ENCODE measurements at places on chromosomes 6 and 20. TPM values are rescaled to one million over a fixed set of nuclear protein-coding genes. Genes with fewer than 3 reads are reported as not detected.

DDO gene
- total RNA-seq, result not detected

HLA-DQA2 gene
- total RNA-seq, result not detected

GABRR1 gene
- total RNA-seq, result not detected

DCDC2 gene
- total RNA-seq, result not detected

DNA sequence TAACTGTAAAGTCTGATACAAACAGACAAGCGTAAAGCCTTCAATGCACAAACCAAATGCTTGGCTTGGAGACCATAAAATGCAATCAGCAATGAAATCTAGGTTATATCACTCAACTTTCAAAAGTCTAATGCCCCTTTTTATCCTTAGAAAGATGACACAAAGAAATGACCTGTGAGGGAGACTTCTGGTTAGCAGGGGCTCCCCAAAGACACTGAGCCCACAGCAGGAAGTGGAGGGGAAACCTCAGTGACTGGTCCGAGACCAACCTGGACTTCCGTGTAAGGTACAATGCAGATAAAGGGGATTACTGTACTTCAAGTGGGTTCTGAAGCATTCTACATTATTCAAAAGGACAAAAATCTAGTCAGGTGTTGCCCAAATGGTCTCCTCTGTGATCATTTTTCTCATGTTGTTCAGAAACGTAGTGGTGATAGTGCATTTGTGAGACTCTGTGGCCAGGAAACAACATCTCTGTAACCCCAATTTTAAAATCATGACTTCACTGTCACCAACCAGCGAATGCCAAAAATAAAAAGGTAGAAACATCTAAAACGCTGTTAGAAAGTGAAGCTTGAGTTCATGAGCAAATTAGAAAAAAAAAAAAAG is 88.2 kb downstream of the HIVEP2 start:
- no peak for DNase-seq

DNA sequence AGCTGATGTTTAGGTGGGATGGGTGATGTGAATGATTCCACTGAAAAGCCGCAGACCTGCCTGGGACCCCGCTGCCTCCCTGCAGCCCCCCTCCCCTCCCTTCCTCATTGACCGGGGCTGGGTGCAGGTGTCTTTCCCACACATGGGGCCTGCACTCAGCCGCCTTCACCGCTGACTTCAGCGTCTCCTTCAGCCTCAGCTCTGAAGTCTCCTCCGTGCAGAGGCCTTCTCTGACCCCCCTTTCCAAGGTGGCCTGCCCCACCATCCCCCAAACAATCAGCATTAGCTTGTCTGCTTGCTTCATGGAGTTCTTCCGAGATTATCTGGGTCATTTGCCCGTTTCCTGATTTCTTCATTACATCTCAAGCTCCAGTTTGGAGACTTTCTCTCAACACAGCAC is 140.7 kb downstream of the SMOC2 start:
- DNase-seq, result no peak

DNA sequence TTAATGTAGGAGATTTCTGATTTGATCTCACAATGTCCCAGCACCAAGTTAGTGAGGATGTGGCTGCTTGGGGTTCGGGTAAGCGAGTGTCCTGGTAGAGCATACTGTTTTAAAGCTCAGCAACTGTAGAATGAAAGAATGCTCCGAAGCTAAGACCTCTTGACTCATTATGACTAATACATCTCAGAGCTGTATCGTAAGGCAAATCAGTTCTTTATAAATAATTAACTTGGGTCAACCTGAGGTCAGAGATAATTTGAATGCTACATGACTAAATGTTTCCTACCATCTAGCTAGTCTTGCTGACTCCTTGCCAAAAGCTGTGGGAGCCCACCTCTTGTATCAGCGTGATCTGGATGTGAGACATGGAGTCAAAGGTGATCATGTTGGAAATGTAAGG is 128.8 kb upstream of the PDE7B start:
- DNase-seq, result no peak

DNA sequence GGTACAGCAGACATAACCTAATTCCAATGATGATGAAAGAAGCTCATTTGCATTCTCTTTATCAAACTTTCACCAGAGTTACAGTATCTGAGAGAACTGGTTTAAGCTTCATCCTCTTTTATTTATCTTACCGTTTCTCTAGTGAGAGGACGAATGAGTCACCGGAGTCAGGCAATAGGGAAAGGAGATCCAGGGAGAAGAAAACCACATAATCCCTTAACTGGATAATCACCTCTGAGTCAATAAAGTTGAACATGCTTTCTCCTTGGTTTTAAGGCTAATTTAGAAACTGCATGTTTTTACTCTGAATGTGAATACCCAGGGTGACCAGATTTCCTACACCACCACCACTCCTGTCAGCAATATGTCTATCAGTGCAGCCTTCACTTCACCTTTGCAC is 313.7 kb upstream of the TBX18 start:
- no peak for DNase-seq

DNA sequence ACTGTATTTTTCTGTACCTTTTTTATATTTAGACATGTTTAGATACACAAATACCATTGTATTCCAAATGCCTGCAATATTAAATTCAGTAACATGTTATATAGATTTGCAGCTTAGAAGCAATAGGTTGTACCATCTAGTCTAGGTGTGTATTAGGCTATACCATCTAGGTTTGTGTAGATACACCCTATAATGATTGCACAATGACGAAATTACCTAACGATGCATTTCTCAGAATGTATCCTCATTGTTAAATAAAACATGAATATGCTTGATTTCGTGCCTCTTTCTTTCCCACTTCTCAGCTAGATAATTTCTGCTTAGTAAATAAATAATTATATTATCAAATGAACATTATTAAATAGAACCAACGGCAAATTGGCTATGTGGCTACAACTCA is 653.0 kb downstream of the EPM2A start:
- no peak for DNase-seq

DNA sequence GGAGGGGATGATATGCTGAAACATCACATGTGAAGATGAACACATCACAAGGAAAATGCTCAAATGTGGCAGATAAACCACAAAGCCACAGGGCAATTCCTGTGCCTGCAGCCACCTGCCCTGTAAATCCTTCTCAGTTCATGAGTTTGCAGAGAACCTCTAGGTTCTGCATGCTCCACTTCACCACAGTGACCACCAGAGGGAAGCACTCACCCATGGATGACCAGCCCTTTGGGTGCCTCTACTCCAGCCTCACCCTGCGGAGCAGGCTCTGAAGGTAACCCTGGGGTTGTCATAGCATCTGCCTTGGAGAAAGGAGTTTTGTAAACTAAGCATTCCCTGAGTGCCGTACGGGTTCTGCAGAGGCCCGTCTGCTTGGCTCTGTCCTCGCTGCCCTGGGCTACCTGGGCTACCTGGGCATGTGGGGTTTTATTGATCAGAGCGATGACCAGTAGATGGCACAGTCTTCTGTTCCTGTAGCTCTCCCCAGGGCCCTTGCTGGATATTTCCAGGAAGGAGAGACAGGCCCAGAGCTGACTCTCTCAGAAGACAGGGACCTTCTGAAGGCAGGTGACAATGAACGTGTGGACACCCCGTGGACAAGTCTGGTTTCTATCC is 31.7 kb upstream of the CST1 start:
- peak; percentile 1 for DNase-seq

GRCh38 chr6:116338943-116339342 is 31.8 kb upstream of the DSE start:
- DNase-seq, result no peak

GRCh38 chr6:2857580-2858337 is 16.1 kb upstream of the SERPINB1 start:
- no peak for DNase-seq

DNA sequence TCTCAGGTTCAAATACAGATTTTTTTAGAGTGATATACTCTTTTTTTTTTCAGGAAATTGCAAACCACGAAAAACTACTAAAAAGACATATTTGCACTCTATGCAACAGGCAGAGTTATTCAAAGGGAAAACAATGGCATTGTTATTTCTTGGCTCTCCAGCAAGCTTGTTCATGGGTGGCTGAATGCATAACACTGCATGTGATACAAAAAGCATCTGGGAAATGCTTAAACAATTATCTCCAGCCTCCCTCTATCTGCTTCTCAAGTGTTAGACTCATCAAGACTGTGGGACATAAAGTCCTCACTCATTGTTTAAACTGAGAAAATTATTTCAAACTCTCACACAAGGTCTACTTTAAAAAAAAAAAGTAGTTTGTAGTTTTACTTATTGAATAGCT is 7.3 kb upstream of the COL12A1 start:
- no peak for DNase-seq

- DNase-seq, result no peak
Observed at GRCh38 chr6:89888138-89888514, 6.1 kb upstream of the GJA10 start.

DNA sequence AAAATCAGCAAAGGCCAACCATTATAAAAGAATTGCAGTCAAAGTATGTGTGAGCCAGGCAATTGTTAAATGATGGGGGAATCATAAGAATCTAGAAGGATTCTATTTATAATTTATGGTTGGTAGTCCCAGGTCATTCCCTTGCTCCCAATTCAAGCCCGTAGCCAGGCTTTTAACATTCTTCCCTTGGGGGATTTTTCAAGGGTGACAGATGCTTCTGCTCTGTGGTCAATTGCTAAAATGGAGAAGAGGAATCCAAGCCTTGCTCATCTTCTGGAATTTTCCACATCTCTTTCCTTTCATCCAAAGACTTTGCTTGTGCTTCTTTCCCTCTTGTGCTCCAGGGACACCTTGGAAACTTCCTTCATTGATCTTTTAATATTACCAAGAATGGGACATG is 18.0 kb upstream of the BCAS1 start:
- no peak for DNase-seq

GRCh38 chr6:159760602-159761057 is 1.2 kb upstream of the ACAT2 start:
- peak; percentile 33 for DNase-seq

GRCh38 chr6:131966443-131966842 is 15.3 kb upstream of the CCN2 start:
- DNase-seq, result no peak

GRCh38 chr6:786946-787763 is 94.2 kb upstream of the EXOC2 start:
- no peak for DNase-seq

DNA sequence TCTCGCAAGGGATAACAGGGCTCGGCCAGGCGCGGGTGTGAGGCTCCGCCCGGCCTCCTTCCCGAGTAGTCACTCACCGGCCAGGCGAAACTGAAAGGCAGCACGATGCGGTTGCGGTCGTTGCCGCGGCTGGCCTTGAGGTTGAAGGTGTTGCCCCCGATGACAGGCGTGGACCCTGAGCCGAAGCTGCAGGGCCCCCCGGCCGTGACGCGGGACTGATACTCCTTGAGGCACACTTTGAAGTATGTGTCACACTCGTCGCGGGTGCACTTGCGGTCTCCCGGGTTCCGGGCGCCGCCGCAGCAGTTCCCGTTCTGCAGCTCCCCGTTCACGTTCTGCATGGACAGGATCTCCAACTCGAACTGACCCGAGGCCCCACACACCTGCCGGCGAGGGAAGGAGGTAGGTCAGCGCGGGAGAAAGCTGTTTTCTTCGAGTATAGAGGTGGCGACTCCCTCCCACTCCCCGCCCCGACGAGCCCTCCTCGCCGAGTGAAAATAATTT is 1.1 kb downstream of the JAG1 start:
- DNase-seq, result no peak

DNA sequence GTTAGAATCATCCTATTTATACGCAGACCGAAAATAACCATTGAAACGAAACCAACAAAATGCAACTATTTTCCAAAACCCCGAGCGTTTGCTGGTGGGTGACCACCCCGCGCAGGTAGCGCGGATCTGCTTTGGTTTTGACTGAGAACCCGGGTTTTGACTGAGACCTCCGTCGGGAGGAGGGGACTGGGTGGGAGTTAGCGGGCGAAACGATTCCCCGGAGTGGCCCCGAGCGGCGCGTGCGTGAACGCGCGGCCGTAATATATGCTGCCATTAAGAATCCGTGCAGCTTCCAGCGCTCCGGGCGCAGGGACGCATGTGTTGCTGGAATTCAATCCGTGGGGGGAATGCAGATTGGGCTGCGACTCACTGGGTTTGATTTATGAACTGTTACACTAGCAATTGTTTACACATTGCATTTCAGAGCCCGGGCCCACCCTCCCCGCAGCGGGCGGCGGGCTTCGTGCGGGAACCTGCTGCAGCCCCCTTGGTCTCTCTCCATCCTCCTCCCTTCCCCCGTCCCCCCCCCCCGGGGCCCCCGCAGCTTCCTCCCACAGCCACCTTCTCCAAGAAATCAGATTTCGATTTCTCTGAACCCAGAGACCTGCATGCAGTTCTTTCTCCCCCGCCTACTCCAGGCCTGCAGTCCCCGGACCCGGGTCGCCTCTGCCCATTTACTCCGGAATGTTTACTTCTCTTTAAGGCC is 9.9 kb downstream of the NRN1 start:
- peak; percentile 65 for DNase-seq

GRCh38 chr6:5068153-5068751 is 16.9 kb upstream of the PPP1R3G start:
- no peak for DNase-seq
